ENCODE measurements at places on chromosomes 12 and 14. TPM values are rescaled to one million over a fixed set of nuclear protein-coding genes. Genes with fewer than 3 reads are reported as not detected.

HAL gene
- 0.39 TPM for total RNA-seq

DPPA3 gene
- not detected for total RNA-seq

GPX2 gene
- not detected for total RNA-seq

SBNO1 gene
- 28.6 TPM for total RNA-seq

TRIM9 gene
- total RNA-seq = 7.9 TPM

TMPRSS12 gene
- not detected for total RNA-seq

GRCh38 chr14:50813544-50813863 lies 17.5 kb downstream of the NIN start:
- DNase-seq = no peak

DNA sequence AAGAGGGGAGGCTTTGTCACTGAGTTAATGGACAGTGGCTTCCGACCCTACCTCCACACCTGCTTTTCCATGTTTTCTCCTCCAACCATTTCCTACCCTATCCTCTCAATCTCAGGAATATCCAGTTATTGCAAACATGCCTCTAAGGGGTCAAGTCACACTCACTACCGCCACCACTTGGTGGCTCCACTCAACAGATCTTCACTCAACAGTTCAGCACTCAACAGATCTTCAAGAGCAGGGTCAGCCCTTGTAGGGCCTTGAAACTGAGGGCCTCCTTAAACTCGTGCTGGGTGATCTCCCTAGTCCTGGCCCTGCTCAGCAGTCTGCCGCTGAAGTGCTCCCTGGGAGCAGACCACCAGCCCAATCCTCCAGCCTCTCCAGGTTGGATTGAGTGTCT lies 14.2 kb downstream of the ZNF641 start:
- DNase-seq = no peak

DNA sequence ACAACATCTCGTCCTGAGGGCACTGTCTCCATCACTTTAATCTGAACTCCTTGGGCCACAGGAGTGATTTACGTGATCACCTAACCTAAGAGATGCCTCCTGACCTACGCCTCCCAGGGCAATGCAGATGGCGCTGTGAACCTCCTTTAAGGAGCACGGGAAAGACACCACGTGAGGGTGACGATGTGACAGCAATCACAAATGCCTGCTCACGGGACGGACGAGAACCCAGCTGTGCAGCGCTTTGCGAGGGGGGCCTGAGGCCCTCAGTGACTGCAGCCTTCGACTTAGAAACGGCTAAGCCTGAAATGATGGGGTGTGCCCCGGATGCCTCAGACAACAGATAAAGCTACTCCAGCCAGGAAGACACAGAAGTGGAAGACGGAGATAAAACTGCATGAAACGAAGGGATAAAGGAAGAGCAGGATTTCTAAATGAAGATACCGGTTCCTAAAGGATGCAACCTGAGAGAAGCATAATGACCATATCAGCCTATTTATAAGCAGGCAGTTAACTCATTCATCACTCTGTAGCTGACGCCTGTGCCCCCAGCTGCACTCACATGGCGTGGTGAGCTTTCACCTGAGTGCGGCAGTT lies 13.9 kb upstream of the GOLGA3 start:
- DNase-seq = no peak

CCDC38 gene
- total RNA-seq = not detected

GRCh38 chr14:32542507-32542906 lies 213.4 kb downstream of the AKAP6 start:
- DNase-seq = peak; percentile 43

DNA sequence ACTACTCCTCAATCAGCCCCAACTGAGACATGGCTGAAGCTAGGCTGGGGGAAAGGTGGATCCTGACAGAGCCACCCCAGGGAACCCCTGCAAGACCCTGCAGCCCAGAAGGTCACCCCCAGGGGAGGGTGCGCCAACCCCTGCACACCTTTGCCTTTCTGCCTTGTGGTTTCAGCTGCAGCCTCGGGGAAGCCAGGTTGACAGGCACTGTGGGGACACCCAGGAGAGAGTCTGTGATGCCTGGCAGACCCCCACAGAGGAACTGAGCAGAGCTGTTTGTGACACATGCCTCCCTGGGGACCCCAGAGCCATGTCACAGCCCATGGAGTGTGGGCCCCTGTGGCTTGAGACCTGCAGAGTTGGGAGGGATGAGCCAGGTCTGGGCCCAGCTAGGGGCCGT lies 11.8 kb upstream of the HHIPL1 start:
- no peak for DNase-seq

DNAAF2 gene
- 4.8 TPM for total RNA-seq

GPR65 gene
- total RNA-seq = 3.9 TPM

PTPN6 gene
- total RNA-seq = 29.8 TPM

SCNN1A gene
- 2.4 TPM for total RNA-seq

DNA sequence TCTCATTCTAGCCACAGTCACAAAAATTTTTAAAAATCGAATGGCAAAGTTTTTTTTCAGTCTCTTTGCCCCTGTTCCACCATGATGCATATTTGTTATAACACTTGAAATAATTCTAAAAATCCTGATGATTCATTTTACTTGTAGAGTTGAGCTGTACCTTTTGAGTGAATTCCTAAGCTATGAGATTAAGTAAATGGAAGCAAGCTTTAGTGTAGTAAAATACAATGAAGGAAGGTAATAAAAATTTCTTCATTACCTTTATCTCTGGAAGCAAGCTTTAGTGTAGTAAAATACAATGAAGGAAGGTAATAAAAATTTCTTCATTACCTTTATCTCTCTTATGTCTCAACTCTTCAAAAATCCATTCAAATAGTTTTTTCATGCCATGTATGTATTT lies 46.1 kb downstream of the TMTC3 start:
- DNase-seq = no peak

DNA sequence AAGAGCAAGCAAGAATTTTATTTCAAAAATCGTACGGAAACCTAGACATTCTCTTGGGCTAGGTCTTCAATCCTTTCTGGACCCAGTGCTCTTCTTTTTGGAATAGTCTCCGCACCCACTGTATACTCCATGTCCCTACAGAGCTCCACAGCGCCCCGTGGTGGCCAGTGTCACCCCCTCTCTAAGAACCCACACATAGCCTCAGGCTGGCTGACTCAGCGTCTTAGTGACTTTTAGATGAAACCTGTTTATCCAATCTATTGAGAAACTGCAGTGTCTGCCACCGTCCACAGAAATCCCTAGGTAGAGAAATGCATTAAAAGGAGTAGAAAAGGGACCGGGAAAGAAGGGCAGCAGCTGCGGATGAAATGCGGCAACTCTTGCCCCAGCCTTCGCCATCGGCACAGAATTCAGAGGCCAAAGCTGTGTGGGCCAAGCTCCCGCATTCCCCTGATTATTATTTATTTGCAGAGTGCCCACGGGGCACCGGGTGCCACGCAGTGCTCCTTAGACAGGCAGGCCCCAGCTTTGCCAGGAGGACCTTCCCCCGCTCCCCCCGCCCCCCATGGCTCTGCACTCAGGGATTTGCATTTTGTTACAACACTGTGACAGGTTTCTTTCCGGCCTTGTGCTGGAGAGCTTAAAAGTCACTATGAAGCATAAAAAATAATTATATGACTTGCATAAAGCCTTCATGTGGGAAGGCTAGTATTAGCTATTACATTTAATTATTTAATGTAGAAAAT lies 170.1 kb upstream of the FKBP4 start:
- DNase-seq = no peak

GRCh38 chr12:41103614-41104013 lies 84.5 kb upstream of the PDZRN4 start:
- no peak for DNase-seq

NRIP2 gene
- 7.8 TPM for total RNA-seq

DNA sequence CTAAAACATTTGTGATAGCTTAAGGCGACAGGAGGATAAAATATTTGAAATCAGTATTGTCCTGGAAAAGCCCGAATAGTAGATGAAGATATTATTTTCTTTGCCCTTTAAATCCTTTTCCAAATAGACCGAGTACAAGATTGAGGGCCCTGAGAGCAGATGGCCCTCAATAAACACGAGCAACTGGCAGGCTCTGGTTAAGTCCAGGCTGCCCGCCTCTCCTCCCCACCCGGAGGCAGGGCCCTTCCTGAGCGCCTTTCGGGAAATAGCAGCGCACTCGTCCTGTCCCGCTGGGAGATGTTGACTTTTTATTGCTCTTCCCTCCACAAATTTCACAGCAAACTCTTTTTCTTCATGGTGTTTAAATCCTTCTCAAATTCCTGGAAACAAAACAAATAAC lies 50.8 kb upstream of the MAX start:
- no peak for DNase-seq

GRCh38 chr12:58961906-58962305 lies 41.6 kb upstream of the LRIG3 start:
- DNase-seq = no peak

GRCh38 chr12:75738486-75738885 lies 227.1 kb upstream of the KRR1 start:
- DNase-seq = no peak

- peak; percentile 40 for DNase-seq
Observed at GRCh38 chr12:123889848-123890535, 82.6 kb downstream of the CCDC92 start.

GRCh38 chr12:16297521-16297920 lies 20.0 kb upstream of the SLC15A5 start:
- DNase-seq = no peak

AGAP2 gene
- 2.6 TPM for total RNA-seq

DNA sequence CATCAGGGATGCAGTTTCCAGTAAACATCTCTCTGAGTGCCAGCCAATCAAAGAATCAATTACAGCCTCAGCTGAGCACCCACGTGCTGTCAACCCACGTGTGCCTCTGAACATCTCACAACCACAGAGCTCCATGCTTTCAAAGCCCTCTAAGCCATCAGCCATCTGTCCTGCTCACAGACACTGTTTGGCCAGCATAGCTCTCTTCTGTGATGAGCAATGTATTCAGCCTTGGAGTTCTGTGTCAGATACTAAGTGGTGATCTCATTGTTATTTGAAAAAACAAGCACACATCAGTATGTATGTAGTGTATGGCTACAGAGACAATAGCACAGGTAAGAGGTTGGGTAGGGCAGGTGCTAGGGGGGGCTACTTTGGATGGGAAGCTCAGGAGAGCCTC lies 94.3 kb downstream of the RGS6 start:
- DNase-seq = no peak

DNA sequence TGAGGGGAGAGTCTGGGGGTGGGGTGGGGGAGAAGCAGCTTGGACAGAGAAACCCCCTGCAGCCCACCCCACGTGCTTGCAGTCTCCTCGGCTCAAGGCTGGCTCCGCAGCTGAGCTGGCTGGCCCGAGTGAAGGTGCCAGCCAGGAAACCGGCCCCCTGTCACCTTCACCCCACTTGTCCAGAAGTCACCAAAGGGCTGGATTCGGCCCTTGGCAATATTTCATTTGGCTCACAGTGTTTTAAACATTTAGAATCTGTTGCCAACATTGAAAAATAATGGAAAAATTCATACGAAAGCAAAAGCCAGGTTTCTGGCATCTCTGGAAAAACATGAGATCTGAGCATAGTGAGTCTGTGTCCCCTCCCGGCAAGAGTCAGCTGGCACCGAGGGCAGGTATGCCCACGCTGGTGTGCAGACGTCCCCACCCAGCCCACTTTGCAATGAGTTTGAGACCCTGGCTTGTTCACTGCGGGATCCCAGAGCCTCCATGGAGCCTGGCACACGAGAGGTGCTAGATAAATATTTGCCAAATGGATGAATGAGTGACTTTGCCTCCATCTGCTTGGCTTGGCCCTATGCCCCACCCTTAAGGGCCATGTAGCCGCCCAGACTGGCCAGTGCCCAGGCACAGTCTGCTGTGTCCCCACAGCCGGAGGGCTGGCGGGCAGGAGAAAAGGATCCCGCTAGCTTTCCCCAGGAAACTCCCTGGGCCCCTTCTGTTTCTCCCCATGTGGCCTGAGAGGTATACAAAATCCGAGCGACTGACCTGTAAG lies 18.2 kb downstream of the MSI1 start:
- DNase-seq = no peak

DNA sequence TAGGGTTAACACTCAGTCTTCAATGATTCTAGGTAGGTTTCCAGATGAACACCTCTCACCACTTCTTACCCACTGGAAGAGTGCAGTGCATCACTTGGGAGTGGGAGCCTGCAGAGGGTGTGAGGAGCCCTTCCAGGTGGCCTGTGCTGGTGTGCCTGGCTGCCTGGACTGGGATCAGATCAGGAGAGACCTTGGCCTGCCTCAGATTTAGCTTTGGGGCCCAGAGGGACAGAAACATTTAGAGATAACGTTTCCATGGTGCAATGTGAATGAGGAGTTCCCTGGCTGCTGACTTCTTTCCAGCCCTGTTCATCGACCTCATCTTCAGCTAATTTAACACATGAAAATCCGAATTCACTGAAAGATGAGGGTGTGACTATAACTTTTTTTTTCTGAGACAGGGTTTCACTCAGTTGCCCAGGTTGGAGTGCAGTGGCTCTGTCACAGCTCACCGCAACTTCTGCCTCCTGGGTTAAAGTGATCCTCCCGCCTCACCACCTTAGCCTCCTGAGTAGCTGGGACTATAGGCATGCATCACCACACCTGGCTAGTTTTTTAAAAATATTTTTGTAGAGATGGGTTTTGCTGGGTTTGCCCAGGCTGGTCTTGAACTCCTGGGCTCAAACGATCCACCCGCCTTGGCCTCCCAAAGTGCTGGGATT lies 53.6 kb downstream of the SUSD6 start:
- DNase-seq = no peak

GRCh38 chr12:111445726-111446581 lies 40.2 kb downstream of the SH2B3 start:
- no peak for DNase-seq

DNA sequence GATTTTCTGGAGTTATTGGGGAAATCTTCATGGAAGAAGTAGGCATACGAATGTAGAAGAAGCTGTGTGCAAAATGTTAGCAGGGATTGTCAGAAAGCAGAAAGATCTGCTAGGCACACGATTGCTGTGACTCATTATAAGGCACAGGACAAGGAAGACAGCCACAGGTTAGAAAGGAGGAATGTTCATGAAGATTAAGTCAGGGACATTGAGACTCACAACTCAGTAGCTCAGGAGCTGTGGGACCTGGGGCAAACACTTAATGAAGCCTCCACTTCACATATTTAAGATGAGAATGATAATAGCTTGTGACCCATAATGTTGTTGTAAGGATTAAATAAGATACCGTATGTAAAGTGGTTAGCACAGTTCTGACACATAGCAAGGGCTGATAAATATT lies 26.6 kb upstream of the RTRAF start:
- no peak for DNase-seq

PPFIBP1 gene
- total RNA-seq = 175 TPM

All from aorta (tissue), 5 donors.